ENCODE measurements at places on chromosomes 7 and 10. TPM values are rescaled to one million over a fixed set of nuclear protein-coding genes. Genes with fewer than 3 reads are reported as not detected.
A peak's percentile ranks its signal among the peaks of the same experiment; 100 is the strongest.

HDAC9 gene
- 5.9 TPM for total RNA-seq

ADRB1 gene
- total RNA-seq, result 0.07 TPM

GRCh38 chr10:5165738-5166137 is 19.2 kb downstream of the AKR1C8 start:
- no peaks in the 10 kb centered on the region for H3K4me1 ChIP-seq
- H3K36me3 ChIP-seq, result peaks cover 9% of the 10 kb centered on the region
- H3K27ac ChIP-seq, result no peak overlapping the region
- DNase-seq, result no peak
- peaks cover 4% of the 10 kb centered on the region for H3K27me3 ChIP-seq

DNA sequence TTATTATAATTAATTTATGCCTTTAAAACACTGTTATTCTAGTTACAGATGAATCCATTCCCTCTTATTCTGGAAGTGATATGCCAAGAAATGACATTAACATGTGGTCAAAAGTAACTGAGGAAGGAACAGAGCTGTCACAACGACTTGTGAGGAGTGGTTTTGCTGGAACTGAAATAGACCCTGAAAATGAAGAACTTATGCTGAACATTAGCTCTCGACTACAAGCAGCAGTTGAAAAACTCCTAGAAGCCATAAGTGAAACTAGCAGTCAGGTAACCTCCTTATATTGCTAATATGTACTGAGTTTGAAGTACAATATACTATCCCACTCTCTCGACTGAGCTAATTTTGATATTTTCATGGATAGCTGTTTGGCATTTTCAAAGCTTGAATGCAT is 81.6 kb downstream of the CYP51A1 start:
- H3K36me3 ChIP-seq, result peaks cover 10% of the 10 kb centered on the region
- H3K4me3 ChIP-seq, result no peak overlapping the region
- H3K27me3 ChIP-seq, result no peaks in the 10 kb centered on the region
- no peak for DNase-seq

- H3K4me1 ChIP-seq, result peaks cover 6% of the 10 kb centered on the region
These were observed 107.7 kb upstream of the KCND2 start for GRCh38 chr7:120165227-120165626.

DNA sequence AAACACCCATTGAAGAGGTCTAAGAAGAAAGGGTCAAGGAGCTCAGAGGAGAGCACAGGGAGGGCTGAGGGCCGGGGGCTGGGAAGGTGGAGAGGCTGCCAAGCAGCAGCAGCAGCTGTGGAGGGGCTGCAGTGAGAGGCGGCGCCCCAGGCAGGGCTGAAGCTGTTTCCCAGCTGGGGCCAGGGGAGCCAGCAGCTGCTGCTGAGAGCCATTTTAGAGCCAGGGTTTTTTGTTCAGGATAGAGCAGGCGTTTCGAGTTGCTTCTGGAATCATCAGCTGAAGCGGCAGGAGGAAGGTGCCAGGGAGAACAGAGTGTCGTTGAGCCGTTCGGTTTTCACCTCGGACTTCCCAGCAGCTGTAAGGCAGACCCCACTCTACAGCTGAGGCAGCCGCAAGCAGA is 62.7 kb downstream of the LANCL2 start:
- no peak for DNase-seq
- H3K4me3 ChIP-seq, result no peak overlapping the region
- H3K27ac ChIP-seq, result no peak overlapping the region
- peaks cover 20% of the 10 kb centered on the region for H3K36me3 ChIP-seq
- H3K4me1 ChIP-seq, result no peaks in the 10 kb centered on the region
- H3K27me3 ChIP-seq, result no peaks in the 10 kb centered on the region

DNA sequence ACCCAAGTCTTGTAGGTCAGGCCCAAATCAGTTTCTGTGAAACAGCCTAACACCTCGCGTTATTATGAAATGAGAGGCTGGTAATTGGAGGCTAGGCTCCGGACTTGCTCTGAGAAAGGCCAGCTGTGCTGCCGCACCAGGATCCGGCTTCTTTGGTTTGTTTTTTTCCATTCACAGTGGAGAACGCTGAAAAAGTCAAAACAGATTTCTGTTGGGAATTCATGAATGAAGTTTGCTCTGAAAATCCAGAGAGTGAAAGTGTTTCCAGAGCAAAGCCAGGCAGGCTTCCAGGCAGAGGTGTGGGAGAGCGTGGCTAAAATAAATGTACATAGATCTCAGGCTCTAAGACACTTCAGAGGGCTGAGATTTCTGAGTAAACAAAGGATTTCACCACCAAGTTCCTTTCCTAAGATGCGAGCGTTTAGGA is 240.1 kb downstream of the TRIL start:
- H3K4me3 ChIP-seq, result no peak overlapping the region
- H3K36me3 ChIP-seq, result peaks cover 6% of the 10 kb centered on the region
- H3K27me3 ChIP-seq, result no peaks in the 10 kb centered on the region
- no peak for DNase-seq
- H3K4me1 ChIP-seq, result no peaks in the 10 kb centered on the region
- H3K27ac ChIP-seq, result no peak overlapping the region

GRCh38 chr7:134954197-134955082 is 31.9 kb upstream of the AGBL3 start:
- peak overlapping the region; percentile 90 for H3K27ac ChIP-seq
- peaks cover 71% of the 10 kb centered on the region for H3K36me3 ChIP-seq
- no peaks in the 10 kb centered on the region for H3K27me3 ChIP-seq
- no peak overlapping the region for H3K4me3 ChIP-seq
- no peak for DNase-seq
- peaks cover 27% of the 10 kb centered on the region for H3K4me1 ChIP-seq

DNA sequence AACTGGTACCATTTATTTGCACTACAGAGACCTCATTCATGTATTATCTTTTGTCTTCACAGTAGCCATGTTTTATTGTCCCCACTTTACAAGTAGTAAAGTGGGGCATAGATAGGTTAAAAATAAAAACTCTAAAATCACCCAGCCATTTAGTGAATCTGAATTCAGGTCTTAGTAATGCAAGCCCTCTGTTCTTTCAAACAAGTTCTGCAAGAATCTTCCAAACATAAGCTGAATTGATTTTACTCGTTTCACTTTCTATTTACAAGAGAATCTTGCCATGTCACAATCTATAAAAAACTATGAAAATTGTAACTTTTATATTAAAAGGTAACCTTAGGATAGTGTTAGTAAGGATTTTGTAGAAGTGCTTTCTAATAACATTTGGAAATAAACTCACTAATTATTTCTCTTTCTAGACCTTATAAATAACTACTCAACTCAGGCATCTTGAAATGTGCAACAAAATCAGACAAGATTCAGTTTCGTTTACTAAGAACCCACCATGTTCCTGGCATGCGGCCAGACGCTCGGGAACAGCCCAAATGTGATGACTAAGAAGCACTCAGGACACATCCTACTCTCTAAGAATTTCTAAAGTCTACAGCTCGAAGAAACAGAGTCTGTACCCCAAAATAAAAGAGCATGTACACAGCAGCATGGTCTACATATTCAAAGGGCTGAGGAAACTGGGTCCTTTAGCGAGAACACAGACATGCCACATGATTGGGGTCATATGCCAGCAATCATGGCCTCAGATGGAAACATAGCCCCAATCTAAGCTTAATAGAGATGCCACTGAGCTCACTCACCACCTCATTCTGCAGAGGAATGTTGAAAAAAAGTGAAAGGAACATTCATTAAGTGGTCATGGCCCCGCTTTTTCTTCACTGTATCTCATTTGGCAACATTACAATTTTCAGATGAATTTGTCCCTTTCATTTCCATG is 167.6 kb downstream of the AMPH start:
- H3K4me1 ChIP-seq, result peaks cover 19% of the 10 kb centered on the region
- no peak overlapping the region for H3K27ac ChIP-seq
- peak; percentile 91 for DNase-seq
- no peaks in the 10 kb centered on the region for H3K27me3 ChIP-seq
